ENCODE measurements at places on chromosomes 5 and 9. TPM values are rescaled to one million over a fixed set of nuclear protein-coding genes. Genes with fewer than 3 reads are reported as not detected.

The CDX1 gene
- total RNA-seq: not detected

The C1QTNF3 gene
- total RNA-seq: 0.53 TPM

The EQTN gene
- not detected for total RNA-seq

The ENC1 gene
- total RNA-seq: 8.9 TPM

The SPINK7 gene
- total RNA-seq: not detected

The SLC6A18 gene
- not detected for total RNA-seq

The SERINC5 gene
- total RNA-seq: 8.0 TPM

The SPATA31C1 gene
- not detected for total RNA-seq

The FOXD1 gene
- total RNA-seq: 17.4 TPM

The CCDC69 gene
- 1.7 TPM for total RNA-seq

The FAM221B gene
- not detected for total RNA-seq

The NRARP gene
- total RNA-seq: 4.1 TPM

The AKNA gene
- total RNA-seq: 3.4 TPM

The PCDH12 gene
- total RNA-seq: 0.02 TPM

The PSAT1 gene
- 177 TPM for total RNA-seq

The WNT8A gene
- total RNA-seq: not detected

The HCN1 gene
- total RNA-seq: not detected

The OLFM1 gene
- 10.3 TPM for total RNA-seq

The TMEM174 gene
- not detected for total RNA-seq

The PCDHGA6 gene
- total RNA-seq: 0.22 TPM

The TMEM252 gene
- not detected for total RNA-seq

The SV2C gene
- total RNA-seq: not detected

All from A549 treated with CORT108297 at 1 μM for 4 hours (cell line).